Stimulated activated CD8-positive, alpha-beta memory T cell treated with anti-CD3 and anti-CD28 coated beads, Interleukin-4, amount 100 ng/mL, for 1 hour (primary cell): ENCODE measurements at places on chromosomes 7 and 10.

DNA sequence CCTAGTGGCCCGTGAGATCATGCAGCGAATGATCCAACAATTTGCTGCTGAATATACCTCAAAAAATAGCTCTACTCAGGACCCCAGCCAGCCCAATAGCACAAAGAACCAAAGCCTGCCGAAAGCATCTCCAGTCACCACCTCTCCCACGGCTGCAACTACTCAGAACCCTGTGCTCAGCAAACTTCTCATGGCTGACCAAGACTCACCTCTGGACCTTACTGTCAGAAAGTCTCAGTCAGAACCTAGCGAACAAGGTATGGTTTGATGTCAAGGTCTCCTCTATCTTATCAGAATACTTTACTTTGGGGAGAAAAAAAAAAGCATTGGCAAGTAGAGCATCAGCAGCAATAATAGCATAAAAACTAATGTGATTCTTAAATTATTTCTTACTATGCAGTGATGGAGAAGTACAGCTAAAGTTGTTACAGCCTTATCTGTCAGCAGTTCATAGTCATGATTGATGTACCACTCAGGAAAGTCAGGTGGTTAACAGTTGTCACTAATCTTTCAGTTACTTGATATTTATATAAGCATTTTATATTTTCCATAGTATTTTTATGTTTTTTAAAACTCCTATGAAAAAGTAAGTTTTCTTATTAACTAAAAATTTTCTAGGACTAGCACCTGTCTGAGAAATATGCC is 117.1 kb downstream of the LCOR start:
- no peak for DNase-seq

DNA sequence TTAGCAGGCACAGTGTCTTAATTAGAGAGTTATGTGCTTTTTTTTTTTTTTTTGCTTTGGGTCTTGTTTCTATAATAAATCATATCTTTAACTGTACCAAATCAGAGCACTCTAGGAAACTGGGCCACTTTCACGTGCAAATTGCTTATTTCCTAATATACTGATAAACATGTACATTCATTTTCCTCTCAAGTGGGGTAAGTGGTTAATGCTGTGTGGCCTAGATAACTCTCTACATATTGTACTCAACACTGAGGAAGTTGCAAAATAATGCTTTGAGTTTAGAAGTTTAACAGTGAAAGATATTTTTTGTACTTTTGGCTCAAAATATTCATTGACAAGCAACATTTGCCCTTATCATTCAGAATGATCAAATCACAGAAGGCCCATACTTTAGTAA is 115.9 kb upstream of the IFRD1 start:
- DNase-seq, result no peak

DNA sequence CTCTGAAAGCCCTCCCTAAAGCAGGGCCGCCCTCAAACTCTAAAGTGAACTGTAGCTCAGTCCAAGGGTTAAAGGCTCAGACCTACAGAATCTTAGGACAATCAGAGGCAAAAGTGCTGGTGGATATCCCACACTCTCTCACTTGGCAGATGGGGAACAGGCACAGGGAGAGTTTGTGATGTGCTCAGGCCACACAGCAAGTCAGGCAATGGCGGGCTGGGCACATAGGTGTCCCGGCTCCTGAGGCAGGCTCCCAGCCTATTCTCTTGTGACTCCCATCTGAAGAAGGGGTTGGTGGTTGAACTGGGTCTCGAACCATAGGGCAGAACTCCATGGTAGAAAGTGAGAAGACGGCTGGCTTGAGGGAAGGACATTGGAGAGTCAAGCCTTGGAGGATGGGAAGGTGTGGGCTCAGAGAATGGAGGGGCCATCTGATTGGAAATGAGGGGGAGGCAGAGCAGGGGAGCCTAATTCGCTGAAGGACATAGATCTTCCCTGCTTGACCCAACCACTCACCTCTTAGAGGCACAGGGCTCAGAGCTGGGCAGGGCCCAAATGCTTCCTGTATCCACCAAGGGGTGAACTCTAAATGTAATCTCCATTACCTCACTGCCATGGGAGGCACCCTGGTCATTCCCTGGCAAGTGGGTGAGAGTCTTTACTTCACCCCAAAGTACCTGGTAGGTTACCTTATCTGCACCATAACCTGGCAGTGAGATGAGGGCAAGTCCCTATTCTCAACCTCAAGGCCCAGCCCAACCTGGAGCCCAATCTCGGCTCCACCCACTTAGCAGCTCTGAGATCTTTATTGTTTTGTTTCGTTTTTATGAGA is 4.9 kb upstream of the ZMIZ1 start:
- no peak for DNase-seq

DNA sequence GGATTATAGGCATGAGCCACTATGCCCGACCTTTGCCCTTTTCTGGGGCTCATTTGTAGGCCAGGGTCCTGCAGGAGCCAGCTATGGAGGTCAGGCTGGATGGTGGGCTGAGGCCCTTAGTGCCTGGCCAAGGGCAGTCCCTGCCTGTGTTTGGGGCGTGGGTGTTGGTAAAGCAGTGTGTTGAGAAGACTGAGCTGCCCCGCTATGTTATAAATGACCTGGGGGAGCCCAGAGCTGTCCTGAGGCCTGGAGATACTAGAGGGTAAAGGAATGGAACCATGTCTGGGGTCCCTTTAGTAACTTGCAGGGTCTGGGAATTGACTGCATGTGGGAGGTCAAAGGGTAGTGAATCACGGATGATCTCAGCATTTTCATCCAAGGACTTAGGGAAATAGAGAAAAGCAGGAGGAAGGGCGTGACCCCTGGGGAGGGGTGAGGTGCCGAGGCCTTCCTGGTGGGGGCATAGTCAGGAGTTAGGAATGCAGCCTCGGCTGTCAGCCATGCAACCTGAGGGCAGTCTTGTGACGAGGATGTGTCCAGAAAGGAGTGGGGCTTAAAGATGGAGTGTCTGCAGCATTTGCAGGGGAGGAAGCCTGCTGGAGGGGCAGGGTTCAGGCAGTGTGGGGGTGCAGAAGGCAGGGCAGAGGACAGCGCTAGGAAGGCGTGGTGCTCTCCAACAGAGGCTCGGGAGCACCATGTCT is 31.5 kb downstream of the TMEM248 start:
- no peak for DNase-seq

- no peak for DNase-seq
These were observed 315.5 kb downstream of the MAGI2 start for GRCh38 chr7:79137942-79138341.

- no peak for DNase-seq
These were observed 22.9 kb downstream of the IKZF1 start for GRCh38 chr7:50327443-50327842.

DNA sequence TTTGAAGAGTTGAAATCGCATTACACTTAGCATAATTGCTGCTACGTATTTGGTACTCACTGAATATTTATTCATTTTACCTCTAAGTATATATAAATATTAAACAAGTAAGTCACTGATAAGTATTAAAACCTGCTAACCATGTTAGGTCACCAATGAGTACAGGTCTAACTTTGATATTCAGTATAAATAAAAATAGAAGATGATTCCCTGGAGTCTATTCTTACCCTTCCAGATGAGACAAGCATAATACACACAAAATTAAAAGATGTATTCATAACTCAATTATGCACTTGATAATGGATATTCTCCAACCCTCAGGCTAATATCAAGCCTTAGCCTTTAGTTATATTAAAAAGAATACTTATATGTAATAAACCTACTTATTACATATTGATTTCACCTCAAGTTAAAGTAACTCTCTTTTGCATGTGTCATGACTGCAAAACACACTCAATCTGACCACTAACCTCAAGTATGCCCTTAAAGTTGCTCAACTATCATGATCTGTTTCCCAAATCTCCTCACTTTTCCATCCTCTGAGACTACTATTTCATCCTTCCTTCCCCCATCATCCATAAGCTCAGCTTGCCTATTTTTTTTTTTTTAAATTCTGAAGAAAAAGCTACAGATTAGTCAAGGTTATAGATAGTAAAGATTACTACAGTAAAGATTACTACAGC is 46.8 kb downstream of the IPMK start:
- DNase-seq, result no peak

DNA sequence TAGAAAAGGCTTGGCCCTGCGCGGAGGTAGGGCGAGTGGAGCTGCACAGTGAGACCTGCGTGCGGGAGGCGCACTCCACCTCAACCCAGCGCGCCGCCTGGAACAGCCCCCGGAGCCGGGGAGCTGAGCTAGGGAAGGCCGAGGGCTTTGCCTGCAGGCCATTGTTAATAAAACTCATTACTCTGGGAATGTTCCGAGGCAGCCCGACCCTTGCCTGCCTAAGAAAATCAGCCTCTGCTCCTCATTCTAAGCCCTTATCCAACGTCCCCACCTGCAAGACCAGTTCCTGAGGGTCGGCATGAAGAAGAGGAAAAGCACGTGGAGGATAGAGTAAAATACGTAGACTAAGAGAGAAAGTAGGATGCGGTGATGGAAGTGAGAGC is 55.3 kb downstream of the C7orf25 start:
- DNase-seq, result no peak

GRCh38 chr7:76193883-76194282 is 7.8 kb upstream of the SRRM3 start:
- no peak for DNase-seq

DNA sequence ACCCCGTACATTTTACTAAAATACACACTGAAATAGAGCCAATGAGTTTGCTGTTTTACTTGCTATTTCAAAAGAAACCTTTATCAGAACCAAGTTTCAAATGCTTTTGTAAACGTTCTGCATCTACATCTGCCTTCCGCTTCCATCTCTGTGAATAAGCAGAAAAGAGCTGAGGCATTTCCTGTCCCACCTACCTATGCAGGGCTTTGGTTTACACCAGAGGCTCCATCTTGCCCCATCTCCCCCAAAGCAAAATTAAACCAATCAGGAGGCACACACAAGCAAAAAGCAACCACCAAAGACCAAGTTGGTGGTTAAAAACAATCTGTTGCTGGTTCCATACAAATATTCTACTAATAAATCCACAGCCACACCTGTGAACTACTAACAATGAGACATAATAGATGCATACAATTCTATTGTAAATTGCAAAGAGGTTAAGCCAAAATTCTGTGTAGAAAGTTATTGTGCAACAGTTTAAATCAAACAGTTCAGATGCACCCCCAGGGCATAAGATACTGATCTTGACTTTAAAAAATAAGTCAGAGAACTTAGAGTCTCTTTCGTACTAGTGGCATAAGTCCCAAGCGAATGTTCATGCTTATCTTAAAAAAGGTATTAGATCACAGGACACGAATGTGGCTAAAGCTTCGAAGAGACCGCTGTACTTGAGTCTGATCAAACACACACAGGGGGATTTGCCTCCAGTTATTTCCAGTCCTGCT is 83.9 kb downstream of the FGFR2 start:
- no peak for DNase-seq

- DNase-seq, result no peak
These were observed 30.3 kb downstream of the GSTO2 start for GRCh38 chr10:104299031-104299904.

GRCh38 chr7:156673454-156673853 is 32.9 kb downstream of the RNF32 start:
- DNase-seq, result no peak

DNA sequence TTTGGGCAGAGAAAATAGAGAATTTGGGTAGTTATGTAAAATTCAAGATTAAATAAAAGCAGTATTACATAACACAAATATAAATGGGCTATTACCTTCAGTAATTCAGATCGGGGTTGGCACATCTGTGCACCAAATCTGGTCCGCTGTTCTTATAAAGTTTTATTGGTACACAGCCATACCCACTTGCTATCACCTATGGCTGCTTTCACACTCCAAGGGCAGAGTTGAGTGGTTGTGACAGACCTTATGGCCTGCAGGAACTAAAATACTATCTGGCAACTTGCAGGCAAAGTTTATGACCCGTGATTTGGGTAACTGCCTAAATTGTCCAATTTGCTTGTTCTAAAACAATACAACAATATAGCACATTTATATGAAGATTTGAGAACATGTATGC is 249.3 kb downstream of the DIP2C start:
- DNase-seq, result no peak

GRCh38 chr10:95864906-95865813 is 42.6 kb upstream of the CC2D2B start:
- DNase-seq, result peak; percentile 2

DNA sequence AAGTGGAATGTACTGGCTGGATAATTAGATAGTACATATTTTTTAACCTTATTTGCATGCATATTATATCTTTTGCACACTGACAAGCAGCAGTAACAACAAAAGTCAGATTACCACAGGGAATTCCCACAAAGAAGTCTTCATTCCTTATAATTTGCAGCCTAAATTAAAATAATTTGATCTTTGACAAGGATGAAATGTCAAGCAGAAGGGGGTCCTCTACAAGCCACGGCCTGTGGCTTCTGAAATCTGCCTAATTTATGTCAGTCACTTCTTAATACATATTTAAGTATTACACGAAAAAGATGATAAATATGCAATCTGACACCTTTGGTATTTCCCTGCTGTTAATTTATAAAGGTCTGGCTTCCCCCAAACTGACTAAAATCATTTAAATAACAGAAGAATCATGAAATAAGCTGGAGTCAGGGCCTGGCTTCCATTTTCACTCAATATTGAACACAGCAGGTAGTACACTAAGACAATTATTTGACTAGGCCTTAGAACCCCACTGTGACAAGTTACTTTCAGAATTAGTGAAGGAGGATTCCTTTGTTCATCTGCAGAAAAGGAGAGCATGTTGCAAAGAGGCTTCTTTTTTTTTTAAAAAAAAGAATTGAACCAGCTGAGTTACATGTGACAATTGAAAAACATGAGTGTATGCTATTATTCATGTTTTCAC is 351.1 kb upstream of the ETV1 start:
- no peak for DNase-seq

DNA sequence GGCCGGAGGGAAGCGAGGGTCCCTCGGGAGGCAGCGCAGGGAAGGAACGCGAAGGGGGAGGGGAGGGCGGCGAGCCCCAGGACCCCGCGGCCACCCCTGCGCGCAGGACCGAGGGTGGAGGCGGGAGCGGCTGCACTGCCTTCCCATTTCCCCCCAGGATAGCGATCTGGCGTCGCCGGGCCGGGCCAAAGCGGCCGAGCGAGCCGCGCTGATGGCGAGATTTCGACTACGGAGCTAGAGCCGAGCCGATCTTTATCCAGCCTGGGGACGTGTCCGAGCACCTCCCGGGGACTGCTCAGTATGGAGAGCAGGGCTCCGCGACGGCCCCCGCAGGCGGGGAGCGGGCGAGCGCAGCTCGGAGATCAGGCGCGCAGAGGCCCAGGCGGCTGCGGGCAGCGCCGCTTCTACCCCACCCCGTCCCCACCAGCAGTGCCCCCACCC is 590 bp upstream of the CRTAC1 start:
- DNase-seq, result no peak

GRCh38 chr10:110568055-110568735 is 700 bp downstream of the SMC3 start:
- peak; percentile 22 for DNase-seq
